HT-29 (cell line): ENCODE measurements at places on chromosomes 3 and 15.
A peak's percentile ranks its signal among the peaks of the same experiment; 100 is the strongest.

GRCh38 chr3:180983136-180983535, 6.4 kb downstream of the DNAJC19 start:
- DNase-seq, result no peak

- peak; percentile 55 for DNase-seq
These were observed 90.7 kb downstream of the SCN11A start for GRCh38 chr3:38960953-38961622.

- DNase-seq, result no peak
These were observed 33.2 kb downstream of the PAK2 start for GRCh38 chr3:196772897-196773296.

- no peak for DNase-seq
These were observed 16.7 kb downstream of the ADAM10 start for GRCh38 chr15:58732625-58733363.

DNA sequence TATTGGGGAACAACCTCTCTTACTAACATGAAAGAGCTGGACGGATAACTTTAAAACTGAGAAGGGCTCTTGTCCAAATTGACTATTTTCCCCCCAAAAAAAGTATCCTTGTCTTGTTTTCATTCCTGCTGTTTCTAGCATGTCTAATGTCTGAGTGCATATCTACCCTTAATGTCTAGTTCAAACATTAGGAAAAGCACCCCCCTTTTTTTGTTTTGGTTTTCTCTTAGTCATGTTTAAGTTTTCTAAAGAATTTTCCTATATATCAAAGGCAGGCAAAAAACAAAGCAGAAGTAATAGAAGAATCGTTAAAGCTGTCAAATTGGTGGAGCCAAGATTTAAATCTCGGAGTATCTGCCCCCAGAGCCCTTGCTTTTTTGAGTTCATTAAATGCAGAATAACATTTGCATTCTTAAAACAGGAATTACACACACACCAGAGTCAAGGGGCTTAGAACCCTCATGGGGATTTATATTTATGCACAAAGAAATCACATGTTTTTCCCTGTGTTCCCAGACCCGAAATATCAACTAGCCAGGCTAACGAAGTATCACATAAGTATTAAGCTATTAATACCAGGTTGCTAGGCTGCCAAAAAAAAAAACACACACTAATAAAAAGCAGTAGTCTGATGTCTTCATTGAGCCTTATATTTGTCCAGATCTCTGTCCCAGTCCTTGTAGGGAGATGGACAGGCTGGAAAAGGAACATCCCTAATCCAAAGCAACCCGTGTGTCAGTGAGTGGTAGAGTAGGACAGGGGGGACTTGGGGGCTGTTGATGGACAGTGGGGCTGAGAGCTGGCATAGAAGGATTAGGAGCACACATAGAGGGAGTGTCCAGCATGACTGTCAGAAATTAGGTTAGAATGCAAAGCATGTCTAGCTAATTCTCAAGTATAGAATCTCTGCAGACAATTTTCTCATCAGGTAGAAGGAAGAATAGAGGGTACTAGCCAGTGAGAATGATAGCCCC, 103.6 kb upstream of the BFSP2 start:
- no peak for DNase-seq

- no peak for DNase-seq
These were observed 19.3 kb downstream of the SPRED1 start for GRCh38 chr15:38271895-38272294.

- peak; percentile 53 for DNase-seq
These were observed 730 bp downstream of the HIGD1A start for GRCh38 chr3:42803414-42804105.

- no peak for DNase-seq
These were observed 7.1 kb upstream of the EMC4 start for GRCh38 chr15:34217587-34218225.

DNA sequence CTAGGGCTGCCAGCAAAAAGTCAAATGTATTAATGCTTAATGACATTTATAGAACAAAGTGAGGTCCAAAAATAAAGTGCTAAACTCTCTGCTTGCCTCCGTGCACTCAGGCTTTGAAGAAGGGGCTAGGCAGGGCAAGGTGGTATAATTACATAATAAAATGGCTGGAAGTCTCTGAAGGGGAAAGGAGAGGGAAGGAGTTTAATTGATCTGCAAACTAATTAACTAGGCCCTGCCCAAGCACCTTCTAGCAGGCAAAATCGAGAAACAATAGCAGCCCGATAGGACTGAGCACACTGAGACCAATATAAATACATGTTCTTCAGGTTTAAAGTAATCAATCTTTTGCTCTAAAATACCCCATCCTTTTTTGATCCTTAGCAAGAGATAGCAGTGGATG, 13.0 kb downstream of the DIS3L start:
- no peak for DNase-seq

DNA sequence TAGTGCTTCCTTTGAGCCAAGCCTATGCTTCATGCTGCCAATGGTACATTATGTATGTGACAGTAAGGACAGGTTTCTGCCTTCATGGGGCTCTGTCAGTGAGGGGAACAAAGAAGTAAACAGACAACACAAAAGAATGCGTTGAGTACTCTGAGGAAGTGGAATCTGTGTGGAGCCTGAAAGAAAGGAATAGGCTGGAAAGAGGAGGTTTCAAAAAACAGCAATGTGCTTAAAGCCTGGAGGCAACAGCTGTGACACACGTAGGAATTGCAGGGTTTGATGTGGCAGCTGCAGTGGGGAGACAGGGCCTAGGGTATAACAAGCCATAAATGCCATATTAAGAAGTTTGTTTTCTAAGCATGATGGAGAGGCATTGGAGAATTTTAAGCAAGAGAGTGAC, 316.7 kb downstream of the CLSTN2 start:
- no peak for DNase-seq

- no peak for DNase-seq
These were observed 284.8 kb upstream of the CFAP20DC start for GRCh38 chr3:59334585-59334984.

- DNase-seq, result no peak
These were observed 77.6 kb downstream of the TOP2B start for GRCh38 chr3:25587094-25587493.

DNA sequence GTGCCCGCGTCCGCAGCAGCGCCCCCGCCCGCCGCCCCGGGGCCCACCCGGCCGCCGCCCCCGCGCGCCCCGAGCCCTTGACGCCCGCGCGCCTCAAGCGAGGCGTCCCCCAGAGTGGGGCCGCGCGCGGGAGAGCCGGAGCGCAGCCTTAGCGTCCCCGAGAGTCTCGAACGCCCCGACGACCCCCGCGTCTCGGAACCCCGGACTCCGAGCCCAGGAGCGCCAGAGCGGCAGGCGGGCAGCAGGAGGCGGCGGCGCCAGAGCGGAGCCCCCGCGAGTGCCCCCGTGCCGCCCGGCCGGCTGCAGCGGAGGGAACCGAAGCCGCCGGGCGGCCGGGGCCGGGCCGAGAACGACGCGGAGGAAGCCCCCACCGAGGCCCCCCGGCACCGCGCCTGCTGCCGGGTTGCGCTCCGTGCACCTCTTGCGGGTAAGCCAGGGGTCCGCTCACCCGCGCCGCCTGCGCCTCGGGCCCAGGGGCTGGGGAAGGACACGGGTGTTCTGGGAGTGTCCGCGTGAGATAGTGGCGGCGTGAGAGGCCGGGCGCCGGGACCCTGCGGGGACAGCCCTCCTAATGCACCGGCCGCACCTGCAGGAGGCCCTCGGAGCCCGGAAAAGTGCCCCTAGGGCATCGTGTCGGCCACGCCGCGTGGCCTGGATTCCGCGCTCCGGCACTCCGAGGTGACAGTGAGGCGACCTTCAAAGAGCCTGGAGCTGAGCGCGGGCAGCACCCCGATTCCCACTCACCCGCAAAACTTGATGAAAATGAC, 52.0 kb upstream of the ULK4 start:
- peak; percentile 21 for DNase-seq

DNA sequence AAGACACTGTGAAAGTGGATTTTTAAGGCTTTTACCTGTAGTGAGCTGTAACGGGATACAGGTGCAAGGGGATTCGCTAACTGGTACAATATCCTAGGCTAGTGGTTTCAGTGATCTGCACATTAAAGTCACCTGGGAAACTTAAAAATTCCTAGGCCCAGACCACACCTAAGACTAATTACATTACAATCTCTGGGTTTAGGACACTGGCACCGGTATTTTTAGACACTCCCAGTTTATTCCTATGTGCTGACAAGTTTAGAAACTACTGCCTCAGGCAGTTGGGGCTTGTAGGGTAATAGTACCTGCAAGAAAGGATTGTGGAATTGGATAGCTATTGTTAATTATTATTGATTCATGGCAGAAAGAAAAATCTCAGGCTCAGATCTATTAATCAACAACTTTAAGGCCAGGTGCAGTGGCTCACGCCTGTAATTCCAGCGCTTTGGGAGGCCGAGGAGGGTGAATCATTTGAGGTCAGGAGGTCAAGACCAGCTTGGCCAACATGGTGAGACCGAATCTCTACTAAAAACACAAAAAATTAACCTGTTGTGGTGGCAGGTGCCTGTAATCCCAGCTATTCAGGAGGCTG, 50.4 kb upstream of the CASR start:
- no peak for DNase-seq

GRCh38 chr3:48403533-48404439, 26.1 kb downstream of the PLXNB1 start:
- no peak for DNase-seq

- DNase-seq, result no peak
These were observed 20.3 kb downstream of the CDAN1 start for GRCh38 chr15:42716626-42717025.

DNA sequence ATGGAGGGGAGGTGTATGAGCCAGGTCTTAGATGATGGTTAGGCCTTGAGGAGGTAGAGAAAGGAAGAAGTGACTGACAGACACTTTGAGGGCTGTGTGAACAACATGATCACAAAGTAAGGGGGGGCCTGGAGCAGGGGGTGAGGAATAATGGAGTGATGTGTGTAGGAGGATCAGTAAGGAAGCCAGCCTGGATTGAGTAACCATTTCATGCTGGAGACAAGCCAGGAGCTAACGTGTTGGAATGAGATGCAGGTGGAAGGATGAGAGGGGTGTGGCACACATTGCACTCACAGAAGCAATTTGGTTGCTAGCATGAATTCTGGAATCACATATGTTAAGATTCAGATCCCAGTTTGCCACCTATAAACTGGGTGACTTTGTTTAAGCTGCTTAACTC, 65.5 kb downstream of the BBX start:
- DNase-seq, result no peak

DNA sequence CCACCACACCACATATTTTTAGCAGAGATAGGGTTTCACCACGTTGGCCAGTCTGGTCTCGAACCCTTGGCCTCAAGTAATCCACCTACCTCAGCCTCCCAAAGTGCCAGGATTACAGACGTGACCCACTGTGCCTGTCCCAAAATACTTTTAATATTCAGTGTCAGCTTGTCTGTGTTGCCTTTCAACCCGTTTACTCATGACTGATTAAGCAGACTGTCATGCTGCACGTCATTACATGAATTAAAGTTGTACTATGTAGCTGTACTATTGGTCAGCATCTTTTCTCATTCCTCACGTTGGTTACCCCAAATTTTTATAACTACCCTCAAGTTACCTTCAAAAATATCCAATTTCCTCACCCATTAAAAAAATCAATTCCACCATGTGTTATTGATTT, 48.7 kb upstream of the GADL1 start:
- no peak for DNase-seq

GRCh38 chr3:142916605-142917004, 27.7 kb upstream of the PCOLCE2 start:
- no peak for DNase-seq

GRCh38 chr3:101509811-101510210, 3.2 kb downstream of the SENP7 start:
- no peak for DNase-seq

DNA sequence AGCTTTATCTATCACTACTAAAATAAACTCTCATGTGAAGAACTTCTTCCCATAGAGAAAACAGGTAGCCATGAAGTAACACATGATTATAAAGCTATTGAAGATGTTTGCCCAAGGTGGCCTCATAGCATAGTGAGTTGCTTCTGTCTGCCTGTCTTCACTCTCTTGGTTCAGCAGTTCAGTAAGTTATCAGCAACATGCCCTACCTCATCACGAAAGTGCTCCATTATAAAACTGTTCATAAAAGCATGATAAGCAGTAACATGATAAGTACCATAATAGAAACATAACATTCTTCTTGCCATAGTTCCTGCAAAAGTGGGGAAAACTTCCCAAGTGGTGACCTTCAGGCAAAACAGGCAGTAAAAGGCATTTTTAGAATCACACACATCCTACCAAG, 45.6 kb downstream of the MRPL3 start:
- no peak for DNase-seq

DNA sequence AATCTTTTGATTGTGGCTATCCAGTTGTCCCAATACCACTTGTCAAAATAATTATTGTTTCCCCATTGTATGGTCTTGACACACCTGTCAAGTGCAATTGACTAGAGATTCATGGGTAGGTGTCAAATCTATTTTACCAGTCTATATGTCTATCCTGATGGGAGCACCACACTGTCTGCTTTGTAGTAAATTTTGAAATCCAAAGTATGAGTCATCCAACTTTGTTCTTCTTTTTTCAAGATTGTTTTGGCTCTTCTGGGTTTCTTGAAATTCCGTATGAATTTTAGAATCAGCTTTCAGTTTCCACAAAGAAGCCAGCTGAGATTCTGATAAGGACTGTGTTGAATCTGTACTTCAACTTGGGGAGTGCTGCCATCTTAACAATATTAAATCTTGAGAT, 71.9 kb downstream of the CSNK1G1 start:
- no peak for DNase-seq
